ENCODE measurements at places on chromosomes 3 and 15.

DNA sequence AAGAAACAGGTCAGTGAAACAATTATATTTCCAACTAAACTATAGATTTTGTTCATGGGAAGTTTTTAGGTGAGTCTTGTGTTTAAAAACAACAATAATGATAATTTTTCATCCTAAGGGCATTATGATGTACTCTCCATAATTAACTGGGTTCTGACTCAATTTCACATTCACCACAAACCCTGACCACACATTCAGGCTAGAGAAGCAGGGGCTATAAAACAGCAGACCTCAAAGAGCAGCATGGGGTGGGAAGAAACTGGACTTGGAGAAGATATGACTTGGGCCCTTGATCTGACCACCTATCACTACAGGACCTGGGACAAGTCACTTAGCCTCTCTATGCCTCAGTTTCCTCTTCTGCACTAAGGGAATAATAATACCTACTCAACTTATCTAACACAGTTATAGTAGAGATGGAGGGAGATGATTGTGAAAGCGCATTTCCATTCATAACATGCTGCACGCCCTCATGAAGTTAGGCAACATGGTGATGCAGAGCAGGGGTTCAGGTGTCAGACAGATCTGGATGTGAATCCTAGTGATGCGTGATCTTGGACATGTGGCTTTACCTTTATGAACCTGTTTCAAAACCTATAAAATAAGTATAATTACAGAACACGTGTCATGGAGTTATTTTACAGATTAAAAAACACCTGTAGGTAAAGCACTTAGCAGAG lies 63.0 kb upstream of the ACP3 start:
- DNase-seq = no peak

DNA sequence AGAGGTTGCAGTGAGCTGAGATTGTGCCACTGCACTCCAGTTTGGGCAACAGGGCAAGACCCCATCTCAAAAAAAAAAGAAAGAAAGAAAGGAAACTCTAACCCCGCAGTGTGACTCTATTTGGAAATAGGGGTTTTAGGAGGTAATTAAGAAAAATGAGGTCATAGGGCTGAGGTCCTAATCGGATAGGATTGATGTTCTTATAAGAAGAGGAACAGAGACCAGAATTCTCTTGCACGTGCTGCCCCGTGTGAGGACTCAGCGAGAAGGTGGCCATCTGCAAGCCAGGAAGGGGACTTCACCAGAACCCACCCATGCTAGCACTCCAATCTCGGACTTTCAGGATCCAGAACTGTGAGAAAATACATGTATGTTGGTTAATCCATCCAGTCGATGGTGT lies 25.8 kb downstream of the KLHL6 start:
- DNase-seq = no peak

DNA sequence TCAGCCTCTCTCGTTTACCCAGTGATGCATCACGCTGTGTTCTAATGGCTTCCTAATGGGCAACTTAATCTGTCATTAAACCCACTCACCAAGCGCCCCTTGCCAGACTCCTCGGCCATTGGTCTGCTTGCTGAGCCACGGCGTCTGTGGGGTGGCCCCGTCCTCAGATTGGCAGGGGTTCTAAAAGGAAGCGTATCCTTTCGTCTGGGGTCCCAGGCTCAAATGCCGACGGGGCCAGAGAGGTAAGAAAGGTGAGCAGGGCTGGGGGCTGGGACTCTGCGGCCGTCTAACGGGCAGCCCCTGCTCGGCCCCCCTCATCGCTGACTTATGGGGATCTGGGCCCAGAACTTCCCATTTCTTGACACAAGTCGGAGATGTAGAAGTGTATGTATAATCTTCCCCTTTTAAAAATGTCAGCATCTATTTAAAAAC lies 315.1 kb upstream of the PROK2 start:
- DNase-seq = no peak

GRCh38 chr3:106305127-106305526 lies 436.3 kb upstream of the CBLB start:
- DNase-seq = no peak

GRCh38 chr3:58711871-58712270 lies 45.3 kb upstream of the FAM3D start:
- DNase-seq = no peak

DNA sequence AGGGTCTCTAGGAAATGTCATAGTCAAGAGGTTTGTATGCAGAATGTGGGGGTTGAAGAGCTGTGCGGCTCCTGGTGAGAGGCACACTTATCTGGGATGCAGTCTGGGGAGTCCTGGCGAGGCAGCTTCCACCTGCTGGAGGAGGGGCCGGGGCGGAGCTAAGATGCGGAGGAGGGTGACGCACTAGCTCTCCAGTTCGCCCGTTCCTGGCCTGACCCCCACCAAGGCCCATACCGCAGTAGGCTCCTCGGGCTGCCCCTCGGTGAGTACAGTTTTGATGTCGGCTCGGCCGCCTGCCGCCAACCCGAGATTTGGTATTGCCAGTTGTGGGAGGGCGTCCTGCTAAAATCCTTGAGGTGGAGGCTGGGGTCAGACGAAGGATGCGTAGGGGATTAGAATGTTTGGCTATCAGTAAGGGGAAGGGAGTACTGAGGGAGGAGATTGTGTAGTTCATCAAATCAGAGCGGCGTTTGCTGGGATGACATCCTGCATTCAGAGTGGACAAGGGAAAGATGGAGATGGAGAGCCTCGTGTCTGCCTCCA lies at the start of gene SCG5:
Gene SCG5, plus strand, starts transcription at position 194 of the 543 bp plus-strand sequence. CDS start 1,883 bp downstream, outside the sequence.
- no peak for DNase-seq
